ENCODE measurements at places on chromosomes 7 and 10.

GRCh38 chr10:119516381-119517234, 25.9 kb downstream of the RGS10 start:
- DNase-seq = no peak

GRCh38 chr7:53325061-53325460, 289.6 kb downstream of the POM121L12 start:
- DNase-seq = no peak

- DNase-seq = no peak
Measured at GRCh38 chr10:126502441-126502840, 114.2 kb upstream of the ADAM12 start.

GRCh38 chr10:90889636-90890035, 17.9 kb downstream of the RPP30 start:
- DNase-seq = no peak

DNA sequence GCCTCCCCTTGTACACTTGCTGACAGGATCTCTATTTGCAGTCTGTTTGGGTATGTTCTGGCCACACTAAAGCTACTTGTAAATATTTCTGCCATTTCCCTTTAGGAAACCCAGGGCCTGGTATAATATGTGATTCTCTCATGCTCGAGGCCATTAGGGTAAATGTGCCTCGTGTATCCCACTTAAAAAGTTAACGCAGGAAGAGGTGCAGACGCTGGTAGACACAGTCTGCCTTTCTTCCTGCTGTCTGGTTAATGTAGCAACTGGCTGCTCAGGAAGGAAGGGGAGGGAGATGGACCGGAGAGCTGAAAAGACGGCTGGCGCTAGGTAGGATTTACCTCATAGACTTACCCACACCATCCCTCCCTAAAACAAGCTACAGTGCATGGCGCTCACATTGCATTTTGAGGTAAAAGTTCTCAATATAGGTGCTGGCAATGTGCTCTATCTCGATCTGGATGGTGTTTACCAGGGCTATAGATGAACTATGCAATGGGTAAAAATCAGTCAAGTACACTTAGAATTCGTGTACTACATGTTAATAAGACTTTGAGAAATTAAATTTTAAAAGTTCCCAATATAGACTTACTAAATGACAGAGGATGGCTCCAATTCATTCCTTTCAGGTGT, 125.9 kb downstream of the JAZF1 start:
- DNase-seq = no peak

DNA sequence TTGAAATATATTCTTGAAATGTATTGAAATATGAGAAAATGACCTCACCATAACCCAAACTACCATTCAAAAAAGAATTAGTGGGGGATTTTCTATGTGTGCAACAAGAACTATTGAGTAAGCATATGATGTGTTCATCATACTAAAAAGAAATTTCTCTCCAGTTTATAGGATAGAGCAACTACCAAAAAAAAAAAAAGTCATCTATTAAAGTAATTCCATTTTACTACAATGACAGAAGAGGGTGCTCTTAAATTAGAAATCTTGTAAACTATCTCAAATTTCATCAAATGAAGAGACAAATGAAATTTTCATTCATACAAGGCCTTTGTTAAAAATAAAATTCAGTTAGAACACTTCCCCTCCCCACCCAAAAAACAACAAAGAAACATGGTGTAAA, 195.4 kb upstream of the PLXDC2 start:
- DNase-seq = no peak

DNA sequence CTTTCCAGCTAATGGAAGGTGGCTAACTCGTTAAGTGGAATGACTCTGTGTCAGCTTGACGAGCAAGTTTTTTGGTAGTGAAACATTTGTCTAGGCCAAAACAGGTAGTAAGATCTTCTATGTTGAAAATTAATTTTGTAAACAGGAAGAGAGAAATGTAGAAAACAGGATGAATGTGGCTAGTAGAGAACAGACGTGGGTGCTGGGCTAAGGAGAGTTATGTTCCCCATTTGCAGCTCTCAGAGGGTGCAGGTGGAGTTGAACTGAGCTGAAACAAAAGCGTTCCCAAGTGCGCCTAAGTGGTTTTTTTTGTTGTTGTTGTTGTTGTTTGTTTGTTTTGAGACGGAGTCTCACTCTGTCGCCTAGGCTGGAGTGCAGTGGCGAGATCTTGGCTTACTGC, 59.5 kb upstream of the SRPK2 start:
- DNase-seq = no peak

DNA sequence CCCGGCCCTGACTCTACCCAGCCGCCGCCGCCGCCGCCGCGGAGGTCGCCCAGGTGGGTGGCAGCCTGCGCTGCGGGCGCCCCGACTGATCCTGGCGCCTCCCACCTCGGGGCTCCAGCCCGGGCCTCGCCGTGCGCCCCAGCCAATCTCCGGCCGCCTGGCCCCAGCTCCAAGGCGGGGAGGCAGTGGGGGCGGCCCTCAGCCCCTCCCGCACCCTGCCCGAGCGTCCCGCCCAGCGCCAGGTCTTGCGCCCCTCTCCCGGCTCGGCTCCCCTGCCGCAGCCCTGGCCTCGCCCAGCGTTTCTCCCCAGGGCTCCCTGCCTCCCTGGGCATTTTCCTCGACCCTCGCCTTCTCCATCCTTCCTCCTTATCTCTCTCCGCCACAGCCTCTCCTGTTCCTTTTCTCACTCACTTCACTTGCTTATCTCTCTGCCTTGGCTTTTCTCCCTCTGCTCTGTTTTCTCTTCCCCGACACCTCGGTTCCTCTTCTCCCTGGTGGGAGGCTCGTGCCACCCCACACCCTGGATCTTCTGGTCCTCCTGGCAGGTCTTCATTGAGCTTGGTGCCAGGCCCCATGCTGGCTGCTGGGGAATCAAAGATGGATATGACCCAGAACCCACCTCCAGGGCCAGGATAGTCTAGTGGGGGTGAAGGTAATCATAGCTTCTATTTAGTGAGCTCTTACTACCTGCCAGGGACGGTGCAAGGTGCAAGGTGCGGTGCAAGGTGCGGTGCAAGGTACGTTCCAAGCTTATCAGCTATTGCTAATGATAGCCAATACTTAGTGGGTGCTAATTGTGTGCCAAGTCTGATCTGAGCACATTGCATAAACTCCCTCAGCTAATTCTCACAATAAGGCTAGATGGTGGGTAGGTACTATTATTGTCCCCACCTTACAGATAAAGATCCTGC, at the start of gene SFRP5:
Gene SFRP5 (minus strand): TSS at position 87 of the 911 bp plus-strand sequence. CDS start 166 bp downstream, outside the sequence.
- no peak for DNase-seq

- DNase-seq = no peak
Measured at GRCh38 chr10:62373995-62374861, at the start of gene ZNF365. TSS of gene ZNF365 (plus strand) at chr10:62374369. CDS start at chr10:62376194, 1,825 bp downstream.

- DNase-seq = no peak
Measured at GRCh38 chr7:11665357-11665756, 166.6 kb downstream of the THSD7A start.

DNA sequence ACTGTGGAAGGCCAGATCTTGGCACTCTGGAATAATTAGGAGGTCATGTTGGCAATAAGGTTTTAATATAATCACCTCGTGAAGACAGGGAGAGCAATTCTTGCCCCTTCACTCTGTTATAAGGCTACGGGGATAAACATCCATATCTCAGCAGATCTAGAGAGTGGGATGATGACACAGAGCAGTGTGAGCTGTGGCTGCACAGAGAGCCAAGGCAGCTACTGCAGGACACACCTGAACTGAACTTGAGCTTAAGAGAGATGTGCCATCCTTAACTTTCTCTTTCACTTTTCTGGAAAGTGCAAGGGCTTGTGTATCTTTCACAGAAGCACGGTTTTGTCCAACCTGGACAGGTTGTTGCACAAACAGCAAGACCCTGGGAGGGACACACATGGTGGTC, 174.7 kb downstream of the GATA3 start:
- DNase-seq = no peak

GRCh38 chr7:111951052-111951451, 255.1 kb downstream of the DOCK4 start:
- no peak for DNase-seq

GRCh38 chr10:106557951-106558733, 606.4 kb downstream of the SORCS1 start:
- no peak for DNase-seq

DNA sequence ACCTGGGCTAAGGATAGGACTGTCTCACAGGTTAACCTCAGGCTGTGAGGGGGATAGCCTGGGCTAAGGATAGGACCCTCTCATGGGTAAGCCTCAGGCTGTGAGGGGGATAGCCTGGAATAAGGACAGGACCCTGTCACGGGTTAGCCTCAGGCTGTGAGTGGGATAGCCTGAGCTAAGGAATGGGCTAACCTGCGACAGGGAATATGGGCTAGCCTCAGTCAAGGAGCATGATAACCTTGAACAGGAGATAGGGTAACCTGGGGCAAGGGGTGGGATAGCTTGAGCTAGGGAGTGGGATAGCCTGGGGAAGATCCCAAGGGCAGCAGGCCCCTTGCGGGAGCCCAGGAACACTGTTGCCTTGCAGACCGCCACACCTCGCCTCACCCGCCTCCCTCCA, 42.7 kb downstream of the GRID2IP start:
- no peak for DNase-seq

All from ovary (tissue), 10 donors.